ENCODE measurements at places on chromosomes 3 and 15. TPM values are rescaled to one million over a fixed set of nuclear protein-coding genes. Genes with fewer than 3 reads are reported as not detected.

DNA sequence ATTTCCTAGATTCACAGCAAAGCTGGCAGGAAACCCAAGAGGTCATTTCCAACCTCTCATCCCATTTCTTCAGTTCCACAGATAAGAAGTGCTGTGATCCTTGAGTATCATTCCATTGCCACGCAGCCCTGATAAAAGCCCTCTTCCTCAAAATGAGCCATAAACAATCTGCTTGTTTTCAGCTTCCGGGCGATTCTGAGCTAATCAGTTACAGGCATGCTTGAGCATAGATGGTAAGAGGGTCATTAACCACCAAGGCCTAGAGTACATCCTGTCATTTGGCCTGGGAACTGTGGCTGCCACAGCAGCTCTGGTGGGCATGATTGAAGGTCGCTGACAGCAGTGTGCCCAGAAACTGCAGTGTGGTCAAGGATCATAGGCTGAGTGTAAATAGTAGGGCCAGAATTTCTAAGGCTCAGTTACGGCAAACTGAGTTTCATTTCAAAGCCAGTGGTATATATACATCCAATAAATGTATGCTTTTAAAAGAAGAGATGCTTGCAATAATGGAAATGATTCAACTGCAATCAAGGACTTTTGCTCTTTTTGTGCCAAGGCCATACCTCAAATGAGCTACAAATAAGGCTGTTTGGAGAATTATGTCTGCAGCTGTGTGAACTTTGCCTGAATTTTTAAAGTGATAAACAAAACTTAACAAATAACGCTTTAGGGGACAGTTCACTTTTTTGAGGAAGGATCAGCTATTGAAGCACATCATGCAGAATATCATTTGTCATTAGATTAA, 47.3 kb downstream of the P3H2 start:
- no peaks in the 10 kb centered on the region for H3K27me3 ChIP-seq
- H3K4me1 ChIP-seq, result no peaks in the 10 kb centered on the region
- no peak for DNase-seq
- H3K27ac ChIP-seq, result no peak overlapping the region
- no peaks in the 10 kb centered on the region for H3K36me3 ChIP-seq

GRCh38 chr3:196055683-196056270, 26.1 kb downstream of the TFRC start:
- no peak for DNase-seq
- H3K27me3 ChIP-seq, result no peaks in the 10 kb centered on the region
- peaks cover 94% of the 10 kb centered on the region for H3K36me3 ChIP-seq
- H3K27ac ChIP-seq, result peak overlapping the region; percentile 17

The SPINK8 gene
- total RNA-seq, result not detected

GRCh38 chr3:139312959-139313358, 30.9 kb upstream of the MRPS22 start:
- H3K27ac ChIP-seq, result no peak overlapping the region
- no peaks in the 10 kb centered on the region for H3K36me3 ChIP-seq
- no peak for DNase-seq
- H3K4me3 ChIP-seq, result no peak overlapping the region

GRCh38 chr3:15973414-15973813, 175.6 kb upstream of the ANKRD28 start:
- no peaks in the 10 kb centered on the region for H3K36me3 ChIP-seq
- no peak for DNase-seq
- H3K27me3 ChIP-seq, result no peaks in the 10 kb centered on the region
- no peaks in the 10 kb centered on the region for H3K4me1 ChIP-seq
- no peak overlapping the region for H3K27ac ChIP-seq
- no peak overlapping the region for H3K4me3 ChIP-seq

- no peaks in the 10 kb centered on the region for H3K4me1 ChIP-seq
- no peaks in the 10 kb centered on the region for H3K36me3 ChIP-seq
- H3K27me3 ChIP-seq, result no peaks in the 10 kb centered on the region
- H3K4me3 ChIP-seq, result no peak overlapping the region
- DNase-seq, result no peak
Measured at GRCh38 chr15:81011593-81011992, 10.9 kb downstream of the TLNRD1 start.

GRCh38 chr15:42107473-42107872, 13.1 kb upstream of the PLA2G4D start:
- no peaks in the 10 kb centered on the region for H3K27me3 ChIP-seq
- no peak overlapping the region for H3K4me3 ChIP-seq
- DNase-seq, result no peak
- no peaks in the 10 kb centered on the region for H3K4me1 ChIP-seq
- no peak overlapping the region for H3K27ac ChIP-seq

DNA sequence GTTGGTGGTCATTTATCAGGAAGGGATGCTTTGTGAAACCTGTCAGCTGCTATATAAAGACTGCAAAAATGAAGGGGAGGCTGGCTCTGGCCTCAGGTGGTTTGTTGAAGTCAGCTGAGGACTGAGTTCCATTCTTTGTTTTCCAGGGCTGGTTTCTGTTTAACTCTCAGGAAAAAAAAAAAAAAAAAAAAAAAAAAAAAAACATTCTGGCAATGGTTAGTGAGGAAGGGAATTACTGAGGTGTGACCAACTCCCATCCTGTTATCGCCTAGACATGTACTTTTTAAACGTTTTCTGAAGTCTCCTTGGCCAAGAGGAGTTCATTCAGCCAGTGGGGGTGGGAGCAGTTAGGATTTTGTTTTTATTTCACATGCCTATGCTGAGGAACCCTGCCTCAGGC, 316.3 kb downstream of the OXSM start:
- no peak for DNase-seq
- H3K27ac ChIP-seq, result no peak overlapping the region
- no peak overlapping the region for H3K4me3 ChIP-seq
- H3K36me3 ChIP-seq, result no peaks in the 10 kb centered on the region
- H3K27me3 ChIP-seq, result no peaks in the 10 kb centered on the region
- H3K4me1 ChIP-seq, result no peaks in the 10 kb centered on the region

DNA sequence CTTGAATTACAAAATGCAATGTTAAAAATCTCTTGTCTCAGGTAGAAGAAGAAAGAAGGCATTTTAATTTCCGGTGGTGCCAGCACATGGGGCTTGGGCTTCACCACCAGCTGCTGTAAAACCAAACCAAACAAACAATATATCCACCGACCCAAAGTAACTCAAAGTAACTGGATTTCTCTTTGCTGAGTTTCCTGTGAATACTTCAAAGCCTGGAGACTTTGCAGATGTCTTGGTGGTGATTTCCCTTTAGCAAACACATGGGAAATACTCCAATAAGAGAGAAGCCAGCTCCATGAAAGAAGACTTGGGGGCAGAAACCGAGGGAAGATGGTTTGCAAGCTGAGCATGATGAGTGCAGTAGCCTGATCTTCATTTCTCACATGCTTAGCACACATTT, 62.6 kb downstream of the EIF4E3 start:
- H3K4me3 ChIP-seq, result no peak overlapping the region
- 0 out of 2 replicates have a peak, but pooled peaks cover 8% of the 10 kb centered on the region for H3K36me3 ChIP-seq
- no peak for DNase-seq
- no peak overlapping the region for H3K27ac ChIP-seq

The CSPG5 gene
- 5.7 TPM for total RNA-seq

Measured in H9 (cell line).